Stimulated activated CD4-positive, alpha-beta T cell treated with anti-CD3 and anti-CD28 coated beads, Interleukin-4, amount 100 ng/mL, for 1 hour (primary cell): ENCODE measurements at places on chromosomes 16 and 17.

- no peak for DNase-seq
These were observed 60.6 kb downstream of the RAB11FIP4 start for GRCh38 chr17:31452101-31452500.

DNA sequence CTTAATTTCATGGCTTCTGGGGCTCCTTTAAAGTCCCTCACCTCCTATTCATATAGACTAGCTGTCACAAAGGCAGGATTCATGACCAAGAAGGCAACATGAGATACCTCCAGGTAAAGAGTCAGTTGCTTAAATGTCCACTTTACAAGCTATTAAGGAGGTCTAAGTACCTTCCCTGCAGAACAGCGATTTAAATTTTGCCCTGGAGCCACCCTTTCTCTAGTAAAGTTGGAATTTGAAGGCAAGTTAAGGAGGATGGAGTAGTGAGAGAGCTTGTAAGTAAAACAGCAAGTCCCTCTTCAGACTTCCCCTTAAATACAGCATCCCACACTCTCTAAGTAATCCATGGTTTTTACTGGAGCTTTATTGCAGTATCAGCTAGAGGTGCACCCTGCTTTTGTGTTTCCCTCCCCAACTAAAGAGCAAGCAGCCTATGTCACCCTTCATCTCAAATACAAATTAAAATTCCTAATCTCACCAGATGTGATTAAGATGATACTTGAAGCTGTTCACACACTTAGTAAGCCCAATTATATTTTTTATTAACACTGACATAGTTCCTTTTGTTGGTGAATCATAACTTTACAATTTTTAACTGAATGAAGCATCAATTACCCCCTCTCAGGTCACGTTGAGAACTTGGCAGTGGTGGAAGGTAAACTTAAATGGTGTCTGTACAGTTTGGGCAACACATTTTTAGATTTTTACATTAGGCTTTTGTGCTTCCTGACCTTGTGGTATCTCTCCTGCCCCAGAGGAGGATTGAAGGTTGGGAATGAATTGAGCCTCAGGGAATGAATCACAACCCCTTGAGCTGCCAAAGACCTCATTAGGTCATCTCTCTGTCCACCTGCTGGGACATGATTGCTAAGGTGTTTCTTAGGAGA lies 108.9 kb downstream of the TANGO6 start:
- DNase-seq: no peak

DNA sequence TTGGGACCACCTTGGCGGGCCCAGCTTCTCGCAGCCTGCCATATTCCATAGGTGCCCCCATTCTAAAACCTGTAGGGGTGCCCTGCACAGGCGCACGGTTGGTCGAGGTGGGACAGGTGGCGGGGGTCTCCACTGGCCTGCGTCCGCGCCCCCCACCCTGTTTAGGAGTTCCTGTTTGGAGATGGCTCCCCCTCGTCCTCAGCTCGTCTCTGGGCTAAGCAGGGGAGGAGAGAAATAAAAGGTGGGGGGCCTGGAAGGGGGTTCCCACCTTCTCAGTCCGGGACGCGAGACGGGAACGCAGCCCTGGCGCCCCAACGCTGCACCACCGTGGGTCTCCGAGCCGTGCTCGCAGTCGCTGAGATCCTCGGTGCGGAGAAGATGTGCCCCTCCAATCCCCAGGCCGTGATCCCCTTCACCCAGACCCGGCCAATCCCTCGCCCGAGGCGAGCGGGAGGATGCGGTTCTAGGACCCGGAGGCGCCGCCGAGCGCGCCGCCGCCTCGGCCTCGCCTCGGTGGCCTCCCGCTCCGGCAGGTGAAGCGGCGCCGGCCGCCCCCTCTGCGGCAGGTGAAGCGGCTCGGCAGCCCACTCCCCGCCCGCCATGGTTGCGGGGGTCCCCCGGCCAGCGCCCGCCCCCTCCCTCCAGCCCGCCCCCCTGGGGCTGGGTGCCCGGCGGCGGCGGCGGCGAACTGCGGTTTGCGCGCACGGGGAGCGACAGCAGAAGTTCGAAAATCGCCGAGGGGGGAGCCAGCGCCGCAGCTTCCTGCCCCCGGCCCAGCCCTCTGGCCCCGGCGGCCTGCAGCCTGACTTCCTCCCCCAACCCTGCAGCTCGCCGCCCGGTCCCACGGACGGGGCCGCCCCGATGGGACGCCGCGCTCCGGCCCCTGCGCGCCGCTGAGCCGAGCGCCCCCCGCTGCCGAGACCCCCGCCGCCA lies at the start of gene FMNL1:
FMNL1 (plus strand) TSS at position 805 of the 933 bp plus-strand sequence. CDS start 240 bp downstream, outside the sequence.
- DNase-seq: peak; percentile 64

DNA sequence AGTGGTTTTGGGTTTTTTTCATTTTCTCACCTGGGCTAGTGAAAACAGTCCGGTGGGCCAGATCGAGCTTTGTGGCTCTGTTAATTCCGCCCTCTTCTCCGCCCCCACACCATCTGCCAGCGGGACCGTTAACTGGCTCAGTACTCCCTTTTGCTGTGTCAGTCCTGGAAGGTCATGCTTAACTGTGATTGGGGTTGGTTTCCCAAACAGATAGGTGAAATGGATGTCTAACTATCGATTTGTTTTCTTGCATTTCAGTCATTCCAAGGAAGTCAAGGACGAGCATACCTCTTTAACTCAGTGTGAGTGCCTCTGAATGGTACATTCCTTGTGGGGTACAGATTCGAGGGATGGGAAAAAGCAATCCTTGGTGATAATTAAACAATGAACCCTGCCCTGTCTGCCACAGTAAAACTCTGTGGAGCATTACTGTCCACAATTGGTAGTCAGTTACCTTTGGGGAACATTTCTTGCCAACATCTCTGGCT lies 56.7 kb downstream of the YPEL2 start:
- no peak for DNase-seq

GRCh38 chr17:79233916-79234551 lies 159.4 kb downstream of the ENGASE start:
- no peak for DNase-seq

GRCh38 chr17:17751489-17752088 lies 70.3 kb downstream of the RAI1 start:
- no peak for DNase-seq

DNA sequence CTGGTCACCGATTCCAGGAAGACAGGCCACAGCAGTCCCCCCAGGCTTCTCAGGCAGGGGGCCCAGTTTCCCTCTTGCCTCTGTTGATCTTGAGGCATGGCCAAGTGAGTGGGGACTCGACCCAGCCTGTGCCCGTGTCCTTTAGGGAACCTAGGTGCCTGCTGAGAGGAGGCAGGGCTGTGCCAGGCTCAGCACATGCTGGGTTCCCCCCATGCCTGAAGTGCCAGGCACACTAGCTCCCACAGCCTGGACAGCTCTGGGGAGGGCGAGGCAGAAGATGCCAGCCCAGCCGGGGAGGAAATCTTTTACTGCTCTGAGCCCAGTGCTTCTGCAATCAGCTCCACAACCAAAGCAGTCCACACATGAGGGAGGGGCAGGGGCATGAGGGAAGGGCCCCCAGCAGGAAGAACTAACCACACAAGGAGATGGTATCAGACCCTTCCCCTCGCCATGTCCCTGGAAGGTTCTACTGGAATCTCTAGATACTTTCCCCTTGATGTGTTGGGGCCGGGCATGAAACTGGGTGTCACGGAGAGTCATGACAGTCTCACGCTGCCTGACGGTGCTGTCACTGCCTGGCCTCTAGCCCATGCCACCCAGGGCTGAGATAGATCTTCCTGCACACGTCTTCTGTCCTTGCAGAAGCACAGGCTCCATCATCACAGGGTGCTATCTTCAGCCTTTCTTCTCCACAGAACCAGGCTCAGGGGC lies 25.5 kb downstream of the MYO18A start:
- DNase-seq: no peak

DNA sequence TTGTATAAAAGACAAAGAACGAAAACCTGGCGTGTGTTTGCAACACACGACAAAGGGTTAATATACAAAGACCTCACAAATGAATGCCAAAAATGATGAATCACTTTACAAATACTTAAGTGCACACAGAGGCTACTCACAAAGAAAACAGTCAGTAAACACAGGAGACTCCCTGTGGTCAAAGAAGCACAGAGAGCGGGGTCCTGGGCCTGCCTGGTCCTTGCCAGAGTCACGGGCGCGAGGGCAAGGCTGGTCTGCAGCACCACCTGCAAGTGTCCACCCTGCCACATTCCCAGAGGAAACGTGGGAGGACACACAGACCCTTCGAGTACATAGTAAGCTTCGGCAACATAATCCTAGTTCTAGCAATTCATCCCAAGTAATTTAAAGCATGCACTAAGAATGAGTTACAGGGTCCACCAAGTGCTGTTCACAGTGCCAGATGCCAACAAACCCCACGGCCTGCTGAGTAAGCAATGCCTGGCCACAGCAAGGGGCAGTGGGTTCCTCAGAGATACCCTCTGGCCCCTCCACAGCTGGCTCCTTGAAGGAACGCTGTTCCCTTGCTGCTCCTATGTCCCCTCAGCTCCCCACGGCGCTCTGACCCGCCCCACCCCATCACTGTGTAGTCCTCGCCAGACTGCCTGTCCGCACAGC lies 24.6 kb upstream of the FAAP100 start:
- no peak for DNase-seq

GRCh38 chr17:4858068-4858881 lies 25.1 kb downstream of the MINK1 start:
- no peak for DNase-seq

- no peak for DNase-seq
These were observed 6.8 kb upstream of the ADCY7 start for GRCh38 chr16:50259334-50260205.

DNA sequence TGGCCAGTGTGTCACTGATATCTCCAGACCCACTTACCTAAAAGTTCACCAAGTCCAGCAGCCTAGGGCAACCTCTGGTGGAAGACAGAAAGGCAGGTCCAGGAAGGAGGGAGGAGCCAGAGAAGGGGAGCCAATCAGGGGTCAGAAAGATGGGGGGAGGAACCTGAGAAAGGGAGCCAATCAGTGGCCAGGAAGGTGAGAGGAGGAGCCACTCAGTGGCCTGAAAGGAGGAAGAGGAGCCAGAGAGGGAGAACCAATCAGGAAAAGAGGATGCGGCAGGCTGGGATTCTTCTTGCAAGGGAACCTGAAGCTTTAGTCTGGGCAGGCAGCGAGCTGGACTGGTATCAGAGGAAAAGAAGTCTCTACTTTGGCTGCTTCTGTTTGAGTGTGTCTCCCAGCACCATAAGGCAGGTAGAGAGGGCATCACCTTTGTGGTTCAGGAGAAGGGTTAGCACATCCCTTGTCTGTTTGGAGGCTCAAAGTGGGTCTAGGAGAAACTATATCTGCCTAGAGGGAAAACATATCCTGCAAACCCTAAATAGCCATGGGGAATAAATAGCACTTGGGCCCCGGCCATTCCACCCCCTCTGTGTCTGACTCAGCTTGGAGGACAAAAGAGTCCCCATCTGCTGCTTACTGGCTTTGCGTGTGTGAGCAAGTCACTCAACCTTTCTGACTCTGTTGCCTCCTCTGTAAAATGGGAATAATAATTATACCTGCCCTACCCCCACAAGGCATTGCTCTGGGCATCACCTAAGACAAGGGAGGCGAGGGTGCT lies 43.4 kb upstream of the CRHR1 start:
- DNase-seq: no peak

- no peak for DNase-seq
These were observed 228.7 kb downstream of the SOX9 start for GRCh38 chr17:72349491-72349995.

DNA sequence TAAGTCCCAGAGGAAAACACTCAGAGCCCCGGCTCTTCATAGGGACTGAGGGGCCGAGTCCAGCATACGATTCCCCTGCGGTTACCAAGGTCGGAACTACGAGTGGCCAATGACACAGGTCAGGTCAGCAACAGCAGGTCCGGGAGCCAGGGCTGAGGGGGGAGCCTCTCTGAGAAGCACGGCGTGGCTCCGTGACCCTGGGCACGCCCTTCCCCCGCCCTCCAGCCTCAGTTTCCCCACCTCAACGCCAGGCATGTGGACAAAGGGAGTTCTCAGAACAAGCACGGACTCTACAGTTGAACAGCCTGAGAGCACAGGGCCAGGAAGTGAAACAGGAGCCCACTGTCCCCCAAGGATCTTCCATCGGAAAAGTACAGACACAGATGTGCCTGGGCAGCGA lies 25.6 kb downstream of the TPSD1 start:
- DNase-seq: no peak

DNA sequence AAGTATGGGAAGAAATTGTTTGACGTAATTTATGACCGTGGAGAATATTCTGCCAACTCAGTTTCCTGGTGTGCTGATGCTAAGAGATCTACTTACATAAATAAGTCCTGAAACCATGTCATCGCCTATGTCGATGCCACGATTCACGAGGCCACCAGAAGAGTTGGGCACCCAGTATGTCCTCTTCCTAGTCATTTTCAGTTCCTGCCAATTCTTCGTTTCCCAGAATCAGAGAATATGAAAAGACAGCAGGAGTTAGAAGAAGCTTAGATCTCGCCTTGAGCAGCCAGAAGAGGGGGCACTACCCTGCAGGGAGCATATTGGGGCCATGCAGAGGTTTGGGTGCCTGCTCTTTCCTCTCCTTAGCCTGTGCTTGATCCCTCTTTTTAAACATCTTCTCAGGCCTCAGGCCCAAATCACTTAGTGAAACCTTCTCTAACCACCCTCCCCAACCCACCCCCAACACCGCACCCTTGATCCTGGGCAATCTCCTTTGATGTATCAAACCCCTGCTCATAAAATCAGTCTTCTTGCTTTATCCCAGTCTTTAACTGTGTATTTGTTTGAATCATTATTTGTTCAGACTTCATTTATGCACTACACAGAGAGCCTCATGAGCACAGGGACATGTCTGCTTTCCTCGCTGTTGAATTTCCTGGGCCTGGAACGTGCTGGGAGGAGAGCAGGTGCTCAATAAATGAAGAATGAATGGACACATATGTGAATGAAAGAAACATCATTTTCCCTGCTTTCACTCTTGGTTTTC lies 12.2 kb upstream of the LONP2 start:
- DNase-seq: peak; percentile 15

GRCh38 chr17:43732958-43733357 lies 25.6 kb downstream of the SOST start:
- DNase-seq: no peak

DNA sequence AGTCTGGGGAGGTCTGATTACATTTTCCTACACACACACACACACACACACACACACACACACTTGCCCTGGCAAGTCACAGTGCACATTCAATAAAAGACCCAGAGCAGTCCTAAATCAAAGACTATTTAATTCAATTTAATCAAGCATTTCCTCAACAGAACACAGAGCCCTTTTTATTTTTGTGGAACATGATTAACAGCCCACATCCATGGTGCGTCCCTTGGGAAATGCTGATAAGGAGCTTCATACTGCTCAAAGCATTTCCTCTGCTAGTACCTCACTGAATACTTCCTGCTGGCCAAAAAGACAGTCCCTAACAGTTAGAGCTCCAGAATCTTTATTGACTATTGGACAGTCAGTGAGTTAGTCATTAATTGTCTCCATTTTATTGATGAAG lies 43.1 kb upstream of the MYH10 start:
- DNase-seq: no peak

- DNase-seq: no peak
These were observed 12.1 kb downstream of the CA5A start for GRCh38 chr16:87924041-87924810.

DNA sequence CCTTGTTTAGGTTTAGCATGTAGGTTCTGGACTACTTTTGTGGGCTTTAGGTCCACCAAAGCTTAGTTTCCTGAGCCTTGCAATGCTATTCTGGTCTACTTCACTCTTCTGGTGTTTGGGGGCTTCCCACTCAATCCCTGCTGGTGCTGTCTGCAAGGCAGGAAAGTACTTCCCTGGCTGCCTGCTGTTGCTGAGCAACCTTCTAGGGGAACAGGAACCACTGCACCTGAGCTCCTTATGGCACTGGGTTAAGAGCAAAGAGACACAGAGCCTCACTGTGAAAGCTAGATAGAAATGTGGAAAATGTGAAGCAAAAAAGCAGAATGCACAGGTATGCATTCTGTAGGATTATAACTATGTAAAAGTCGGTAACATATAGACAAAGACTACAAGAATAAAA lies 17.0 kb downstream of the MPO start:
- DNase-seq: no peak
